H1 (cell line): ENCODE measurements at places on chromosomes 12 and 14.

- DNase-seq, result no peak
- no peak overlapping the region for H3K4me3 ChIP-seq
- H3K4me1 ChIP-seq, result no peaks in the 10 kb centered on the region
Measured at GRCh38 chr14:77752799-77753516, 8.0 kb downstream of the SNW1 start.

- no peaks in the 10 kb centered on the region for H3K27me3 ChIP-seq
- no peaks in the 10 kb centered on the region; the same call in 1 of the 2 replicates for H3K4me1 ChIP-seq
- no peak for DNase-seq
Measured at GRCh38 chr14:67618617-67619063, 1.1 kb upstream of the ARG2 start.

- no peak overlapping the region for H3K4me3 ChIP-seq
- no peak overlapping the region for H3K27ac ChIP-seq
- no peaks in the 10 kb centered on the region for H3K4me1 ChIP-seq
- no peak for DNase-seq
- H3K27me3 ChIP-seq, result no peaks in the 10 kb centered on the region
Measured at GRCh38 chr12:118052324-118053070, 8.5 kb downstream of the WSB2 start.

GRCh38 chr12:115078334-115078733 lies 394.4 kb upstream of the TBX3 start:
- no peak for DNase-seq
- H3K4me3 ChIP-seq, result no peak overlapping the region
- H3K27ac ChIP-seq, result no peak overlapping the region
- no peaks in the 10 kb centered on the region for H3K27me3 ChIP-seq
- no peaks in the 10 kb centered on the region for H3K4me1 ChIP-seq

DNA sequence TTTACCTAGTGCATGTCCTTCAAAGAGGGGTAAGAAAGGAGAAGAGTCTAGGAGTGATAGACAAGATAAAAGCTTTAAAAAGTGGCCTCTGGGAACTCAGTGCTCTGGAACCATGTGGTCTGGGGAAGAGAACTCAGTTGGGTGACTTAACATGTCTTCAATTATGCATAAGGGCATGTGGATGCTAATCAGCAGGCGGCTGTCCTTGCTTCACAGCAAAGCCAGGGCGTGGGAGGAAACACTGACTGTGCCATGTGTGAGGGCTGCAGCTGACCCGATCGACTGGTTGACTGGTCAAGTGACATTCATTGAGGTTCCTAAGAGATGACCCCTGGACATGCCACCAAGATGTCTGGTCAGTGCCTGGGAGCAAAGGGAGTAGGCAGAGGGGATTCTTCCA lies 1053.8 kb downstream of the BCL11B start:
- H3K27ac ChIP-seq, result no peak overlapping the region
- H3K4me1 ChIP-seq, result no peaks in the 10 kb centered on the region
- no peaks in the 10 kb centered on the region for H3K36me3 ChIP-seq
- DNase-seq, result no peak
- H3K4me3 ChIP-seq, result no peak overlapping the region
